ENCODE measurements at places on chromosomes 4 and X.

DNA sequence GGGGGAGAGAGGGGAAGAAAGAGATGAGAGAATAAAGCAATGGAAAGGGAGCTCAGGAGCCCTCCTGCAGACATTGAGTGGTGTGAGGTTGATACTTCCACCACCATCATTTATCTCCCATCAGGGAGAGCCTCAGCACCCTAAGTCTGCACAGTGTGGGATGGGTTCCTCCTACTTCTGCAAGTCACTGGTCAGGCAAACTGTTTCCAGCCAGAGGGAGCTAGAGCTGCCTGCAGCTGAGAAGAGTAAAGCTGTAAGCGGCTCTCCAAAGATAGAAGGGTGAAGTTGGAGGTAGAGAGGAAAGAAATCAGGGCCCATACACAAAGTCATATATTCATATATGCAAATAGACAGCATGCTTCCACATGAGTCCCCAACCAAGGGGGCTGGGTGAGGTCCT lies 21.9 kb upstream of the ZNF81 start:
- DNase-seq = peak; percentile 36

DNA sequence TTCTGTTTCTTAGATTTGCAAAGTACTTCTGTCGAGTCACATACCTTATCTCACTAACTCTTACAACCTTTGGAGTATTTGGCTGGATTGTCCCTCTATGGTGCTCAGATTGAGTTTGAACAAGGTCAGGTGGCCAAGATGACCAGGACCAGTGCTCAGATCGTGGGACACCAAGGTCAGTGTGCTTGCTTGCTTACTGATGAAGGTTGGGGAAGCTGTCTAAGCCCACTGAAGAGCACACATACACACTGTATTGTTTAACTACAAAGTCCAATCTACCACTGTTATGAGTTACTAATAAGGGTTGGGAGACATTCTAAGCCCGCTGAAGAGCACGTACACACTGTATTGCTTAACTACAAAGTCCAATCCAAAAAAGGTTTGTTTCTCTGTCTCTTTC lies 53.7 kb downstream of the TAB3 start:
- no peak for DNase-seq

GRCh38 chrX:11741574-11741973 lies 16.5 kb upstream of the MSL3 start:
- no peak for DNase-seq

DNA sequence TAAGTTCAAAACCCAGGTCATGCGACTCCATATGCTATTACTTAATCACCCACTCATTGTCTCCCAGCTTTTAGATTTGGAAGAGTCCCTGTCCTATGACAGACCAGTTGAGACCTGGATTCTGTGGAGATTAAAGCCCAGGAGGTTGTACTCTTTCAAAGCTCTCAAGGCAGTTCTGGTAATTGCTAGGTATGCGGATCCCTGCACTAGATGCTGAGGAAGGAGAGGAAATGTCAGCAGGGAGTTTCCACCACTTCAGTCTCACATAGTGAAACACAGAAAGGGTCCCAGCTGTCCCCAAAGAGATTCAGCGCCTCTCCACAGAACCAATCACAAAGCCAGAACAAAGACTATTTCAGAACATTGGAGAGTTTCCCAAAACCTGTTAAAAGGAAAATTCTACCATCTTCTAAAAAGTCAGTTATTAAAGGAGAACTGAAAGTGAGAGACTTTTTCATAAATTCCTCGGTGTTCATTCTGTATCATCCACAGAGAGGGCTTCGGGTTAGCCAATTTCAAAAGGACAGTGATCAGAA lies 53.4 kb downstream of the IRF2 start:
- no peak for DNase-seq

DNA sequence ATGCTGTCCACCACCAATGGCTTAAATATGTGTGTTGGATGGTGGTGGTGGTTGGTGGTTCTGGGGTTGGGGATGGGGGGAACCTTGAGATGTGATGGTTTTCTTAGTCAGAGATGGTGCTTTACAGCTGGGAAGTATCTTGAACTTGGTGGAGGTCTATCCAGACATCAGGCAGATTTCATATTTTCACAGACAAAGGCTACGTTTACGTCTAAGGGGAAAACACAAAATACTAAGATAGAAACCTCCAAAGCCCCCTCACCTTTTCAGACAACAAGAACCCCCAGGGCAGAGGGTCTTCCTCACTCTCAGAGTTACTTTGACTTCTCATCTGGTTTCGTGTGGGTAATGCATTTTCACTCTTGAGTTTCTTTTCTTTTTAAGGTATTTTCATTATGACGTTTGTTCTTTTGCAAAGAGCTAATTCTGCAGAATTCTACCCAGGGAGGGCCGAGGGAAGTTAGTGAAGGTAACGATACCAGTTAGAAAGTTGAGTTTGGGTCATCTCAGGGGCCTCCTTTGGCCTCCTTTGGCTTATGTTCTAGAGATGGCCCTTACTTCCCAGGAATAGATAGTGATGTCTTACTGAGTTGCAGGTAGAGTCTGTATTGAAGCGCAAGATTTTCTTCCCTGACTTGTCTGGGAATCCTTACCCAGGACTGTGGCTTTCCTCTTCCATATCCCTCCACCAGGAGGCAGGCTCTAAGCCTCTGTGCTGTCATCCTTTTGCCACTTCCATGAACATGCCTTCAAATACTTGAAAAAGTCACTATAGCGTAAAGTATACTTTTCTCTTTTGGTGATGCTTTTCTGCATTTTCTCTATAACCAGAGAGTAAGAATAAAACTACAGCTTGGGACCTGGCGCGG lies 31.9 kb downstream of the RHOH start:
- peak; percentile 40 for DNase-seq

DNA sequence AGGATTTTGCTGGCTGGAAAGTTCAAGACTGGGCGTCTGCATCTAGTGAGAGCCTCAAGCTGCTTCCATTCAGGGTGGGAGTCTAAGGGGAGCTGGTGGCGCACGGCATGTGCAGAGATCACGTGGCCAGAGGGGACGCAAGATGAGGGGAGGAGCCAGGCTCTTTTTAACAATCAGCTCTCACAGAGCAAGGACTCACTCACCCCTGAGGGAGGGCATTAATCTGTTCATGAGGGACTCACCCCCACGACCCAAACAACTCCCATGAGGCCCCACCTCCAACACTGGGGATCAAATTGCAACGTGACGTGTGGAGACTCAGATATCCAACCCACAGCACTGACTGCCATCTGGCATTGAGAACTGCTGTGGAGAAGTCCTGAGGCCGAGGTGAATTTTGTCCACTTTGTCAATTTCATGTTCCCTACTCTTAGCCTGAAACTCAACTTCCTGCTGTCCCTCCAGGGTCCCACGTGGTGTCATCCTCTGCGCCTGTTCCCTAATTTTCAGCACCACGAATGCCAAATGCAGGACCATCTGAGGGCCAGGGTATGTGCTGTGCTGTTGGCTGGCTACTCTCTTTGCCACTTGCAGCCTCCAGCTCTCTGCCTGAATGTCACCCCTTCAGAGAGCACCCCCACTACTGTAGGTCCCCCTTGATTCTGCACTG lies 5.6 kb downstream of the ZFP92 start:
- DNase-seq = no peak

DNA sequence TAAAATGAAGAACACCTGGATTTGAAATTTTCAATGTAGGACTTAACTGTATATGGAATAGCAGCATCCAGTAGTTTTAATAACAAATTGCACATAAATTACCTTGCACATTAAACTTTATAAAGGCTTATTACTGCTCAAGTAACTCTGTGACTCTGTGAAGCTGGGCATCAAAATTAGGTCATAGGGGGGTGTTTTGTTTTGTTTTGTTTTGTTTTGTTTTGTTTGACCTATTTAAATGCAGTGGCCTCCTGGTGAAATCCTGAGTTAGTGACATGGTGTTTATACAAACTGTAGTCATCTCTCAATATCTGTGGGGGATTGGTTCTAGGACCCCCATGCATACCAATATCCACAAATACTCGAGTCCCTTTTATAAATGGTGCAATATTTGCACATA lies 51.9 kb upstream of the ADAD1 start:
- no peak for DNase-seq

DNA sequence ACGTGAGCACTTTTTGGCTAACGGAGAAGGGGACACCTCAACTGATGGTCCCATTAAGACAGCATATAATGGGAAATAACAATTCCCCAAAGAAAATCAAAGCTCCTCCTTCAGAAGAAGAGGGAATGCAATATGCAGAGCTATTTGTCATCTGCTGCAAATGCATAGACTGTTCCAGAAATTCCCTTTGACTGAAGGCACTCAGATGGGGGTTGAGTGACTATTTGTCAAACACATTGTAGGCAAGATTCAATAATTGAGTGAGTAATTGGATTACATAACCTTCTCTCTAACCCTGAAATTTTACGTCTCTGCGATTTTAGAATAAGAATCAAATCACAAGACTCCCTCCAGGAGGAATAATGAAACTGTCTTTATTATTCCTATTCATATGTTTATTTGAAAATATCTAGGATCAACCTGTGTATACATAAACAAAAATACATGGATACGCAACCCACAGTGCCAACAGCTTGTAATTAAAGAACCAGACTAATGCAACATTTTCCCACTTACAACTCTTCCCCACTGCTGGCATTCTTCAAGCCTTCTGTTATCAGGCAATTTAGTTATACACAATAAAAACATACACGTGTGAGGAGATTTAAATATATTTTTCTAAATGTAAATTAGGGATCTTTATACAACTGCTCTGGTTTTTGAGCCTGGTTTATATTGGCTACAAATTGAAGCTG lies 256.6 kb downstream of the GBA3 start:
- DNase-seq = no peak

DNA sequence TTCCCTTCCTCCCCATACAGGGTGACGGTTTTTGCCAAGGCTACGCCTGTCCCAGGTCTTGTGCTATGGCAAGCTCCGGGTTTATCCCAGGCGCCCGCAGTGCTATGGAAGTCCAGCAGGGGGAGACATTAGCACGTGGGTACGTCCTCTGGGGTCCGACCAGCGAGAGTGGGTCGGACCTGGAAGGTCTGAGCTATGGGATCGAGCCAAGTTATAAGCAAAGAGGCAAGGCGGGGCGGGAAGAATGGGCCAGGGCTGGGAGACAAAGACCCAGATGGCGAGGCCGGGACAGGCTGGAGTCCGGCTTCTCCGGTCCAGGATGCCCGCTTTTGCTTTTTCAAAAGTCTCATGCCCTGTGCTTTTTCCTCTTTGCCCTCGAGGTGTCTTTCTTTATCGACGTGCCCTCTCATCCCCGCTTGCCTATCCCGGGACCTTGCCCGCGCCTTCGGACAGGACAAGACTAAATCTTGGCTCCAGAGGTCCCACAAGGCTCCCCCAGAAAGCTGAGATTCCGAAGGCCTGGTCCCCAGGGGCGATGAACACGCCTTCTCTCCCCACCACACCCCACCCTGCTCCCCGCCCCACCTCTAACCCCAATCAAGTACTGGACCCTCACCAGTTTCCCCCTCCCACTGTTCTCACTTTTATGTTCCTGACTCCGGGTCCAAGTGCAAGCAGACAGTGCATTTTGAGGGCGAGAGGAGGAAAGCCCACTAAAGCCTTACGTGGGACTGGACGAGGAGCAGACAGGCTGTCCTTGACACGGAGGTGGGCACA lies 785 bp upstream of the EFNB1 start:
- DNase-seq = peak; percentile 88

GRCh38 chrX:13341491-13342101 lies 21.7 kb upstream of the ATXN3L start:
- peak; percentile 1 for DNase-seq

DNA sequence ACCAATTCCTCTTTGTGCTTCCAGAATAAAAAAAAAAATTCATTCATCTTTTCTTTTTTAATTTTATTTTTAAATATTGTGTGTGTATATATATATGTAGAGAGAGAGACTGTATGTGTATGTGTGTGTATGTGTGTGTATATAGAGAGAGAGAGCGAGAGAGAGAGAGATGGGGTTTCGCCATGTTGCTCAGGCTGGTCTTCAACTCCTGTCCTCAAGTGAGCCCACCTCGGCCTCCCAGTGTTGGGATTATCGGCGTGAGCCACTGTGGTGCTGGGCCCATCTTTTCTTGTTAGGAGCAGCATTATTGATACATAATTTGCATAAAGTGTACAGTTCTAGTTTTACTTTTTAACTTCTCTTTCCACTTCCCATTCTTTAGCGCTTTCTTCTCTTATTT lies 33.6 kb downstream of the KDM6A start:
- no peak for DNase-seq

GRCh38 chr4:41141900-41142299 lies 72.4 kb downstream of the APBB2 start:
- no peak for DNase-seq

GRCh38 chr4:161287678-161288352 lies 876.0 kb downstream of the FSTL5 start:
- no peak for DNase-seq

- DNase-seq = no peak
Observed at GRCh38 chr4:16537926-16538325, 311.7 kb upstream of the TAPT1 start.

GRCh38 chr4:163111588-163111987 lies 55.1 kb downstream of the NAF1 start:
- DNase-seq = no peak

GRCh38 chrX:31168551-31168950 lies 96.7 kb upstream of the FTHL17 start:
- DNase-seq = no peak

DNA sequence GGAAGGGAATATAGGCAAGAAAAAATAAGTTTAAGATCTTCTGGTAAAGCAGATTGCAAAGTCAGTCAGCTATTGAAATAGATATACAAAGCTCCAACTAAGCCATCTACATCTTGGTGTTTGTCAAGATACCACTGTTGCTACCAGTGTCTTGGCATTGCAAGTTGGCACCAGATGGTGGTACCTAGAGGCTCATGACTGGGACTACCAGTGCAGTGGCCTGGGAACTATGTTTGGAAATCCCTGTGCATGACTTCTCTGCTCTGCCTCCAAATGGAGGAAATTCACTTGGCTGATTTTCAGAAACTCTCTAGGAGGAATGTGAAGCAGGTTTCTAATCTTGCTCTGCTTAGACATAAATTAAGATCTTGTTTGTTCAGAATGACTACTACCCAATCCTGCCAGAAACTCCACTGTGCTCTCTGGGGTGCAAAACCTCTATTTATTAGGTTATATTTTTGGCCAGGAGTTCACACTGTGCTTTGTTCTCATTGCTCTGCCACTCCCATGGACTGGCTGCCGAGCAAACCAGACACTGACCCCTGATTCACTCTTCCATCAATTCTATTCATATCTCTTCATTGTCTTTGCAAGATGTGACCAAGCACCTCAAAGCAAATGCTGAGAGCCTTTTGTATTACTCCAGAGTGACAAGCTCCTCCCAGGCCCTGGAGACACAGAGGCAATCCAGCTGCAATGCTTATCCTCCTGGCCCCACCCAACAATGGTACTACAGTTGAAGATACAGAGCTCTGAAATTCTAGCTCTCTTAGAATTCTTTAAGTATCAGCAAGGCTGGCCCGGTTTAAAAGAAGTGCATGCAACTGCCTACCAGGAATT lies 272.3 kb upstream of the FGF16 start:
- DNase-seq = no peak

DNA sequence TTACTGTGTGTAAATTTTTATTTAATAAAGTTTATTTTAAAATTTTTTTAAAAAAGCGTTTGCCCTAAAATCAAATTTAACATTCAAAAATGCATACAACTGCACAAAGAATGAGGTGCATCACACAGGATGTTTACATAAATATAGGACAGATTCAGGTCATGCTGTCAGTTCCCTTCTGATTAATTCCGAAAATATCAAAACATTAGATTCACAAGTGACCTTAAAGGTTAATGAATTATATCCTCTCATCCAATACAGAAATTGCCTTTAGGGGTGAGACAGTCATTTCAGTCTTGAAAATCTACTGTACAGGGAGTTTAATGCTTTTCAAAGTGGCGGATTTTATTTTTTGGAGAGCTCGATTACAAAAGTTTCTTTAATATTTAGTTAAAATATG lies 208.7 kb upstream of the FTHL17 start:
- no peak for DNase-seq
